ENCODE measurements at places on chromosomes 4 and X.
A peak's percentile ranks its signal among the peaks of the same experiment; 100 is the strongest.

DNA sequence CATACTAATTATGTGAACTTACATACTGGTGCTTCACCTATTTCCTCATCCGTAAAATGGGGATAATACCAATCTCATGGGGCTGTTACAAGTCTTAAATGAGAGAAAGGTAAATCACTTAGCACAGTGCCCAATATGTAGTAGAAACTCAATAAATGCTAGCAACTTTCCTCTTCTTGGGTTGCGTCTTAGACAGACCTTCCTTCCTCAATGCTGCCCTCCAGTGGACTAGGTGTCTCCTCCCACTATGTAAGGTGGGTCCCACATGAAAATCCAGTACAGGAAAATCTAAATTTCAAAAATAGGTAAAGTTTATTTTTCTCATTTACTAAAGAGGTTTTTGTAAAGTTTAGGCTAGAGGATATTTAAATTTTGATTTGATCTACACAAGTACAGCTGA, 20.6 kb downstream of the ZDHHC9 start:
- DNase-seq: no peak

DNA sequence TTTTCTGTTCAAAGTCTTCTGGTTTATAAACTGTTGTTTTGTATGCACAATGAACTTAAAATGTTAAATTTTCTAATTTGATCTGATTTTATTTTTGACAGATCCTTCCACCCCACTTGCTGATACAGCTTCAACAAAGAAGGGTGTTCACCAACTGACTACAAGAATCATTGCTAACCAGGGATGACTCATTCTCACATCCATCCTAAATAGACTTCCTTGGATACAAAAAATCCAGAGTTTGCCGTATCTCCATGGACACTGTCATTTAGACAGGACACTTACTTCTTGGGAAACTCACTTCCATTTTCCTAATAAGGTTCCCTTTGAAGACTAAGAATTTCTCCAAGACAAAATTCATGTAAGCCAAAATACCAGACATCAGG, 111.6 kb upstream of the NWD2 start:
- DNase-seq: no peak

DNA sequence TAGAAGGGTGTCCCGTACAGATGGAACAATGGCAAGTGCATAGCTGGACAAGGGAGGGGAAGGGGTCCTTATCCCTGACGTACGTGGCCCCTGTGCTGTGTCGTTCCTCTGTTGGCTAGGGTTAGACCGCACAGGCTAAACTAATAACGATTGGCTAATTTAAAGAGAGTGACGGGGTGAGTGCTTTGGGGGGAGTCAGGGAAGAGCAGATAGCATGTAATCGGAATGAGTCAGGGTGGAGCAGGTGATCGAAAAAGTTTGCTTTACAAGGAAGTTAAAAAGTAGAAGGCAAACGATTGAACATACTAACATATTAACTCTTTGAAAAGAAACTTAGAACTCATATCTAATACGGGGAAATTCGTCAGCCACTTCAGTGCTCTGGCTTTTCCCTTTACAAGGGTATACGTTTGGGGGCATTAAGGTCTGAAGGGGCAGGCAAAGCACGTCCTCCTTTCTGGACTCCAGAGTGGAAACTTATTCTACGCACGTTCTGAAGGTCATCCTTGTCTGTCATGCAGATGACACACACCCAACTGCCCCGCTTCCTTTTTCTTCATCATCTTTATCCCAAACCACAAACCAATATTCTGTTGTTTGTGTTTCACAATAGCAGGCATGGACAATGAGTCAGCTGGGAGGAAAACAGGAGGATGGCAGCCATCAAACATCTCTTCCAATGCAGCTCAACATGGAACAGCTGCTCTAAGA, 10.2 kb upstream of the CRLF2 start:
- DNase-seq: no peak

DNA sequence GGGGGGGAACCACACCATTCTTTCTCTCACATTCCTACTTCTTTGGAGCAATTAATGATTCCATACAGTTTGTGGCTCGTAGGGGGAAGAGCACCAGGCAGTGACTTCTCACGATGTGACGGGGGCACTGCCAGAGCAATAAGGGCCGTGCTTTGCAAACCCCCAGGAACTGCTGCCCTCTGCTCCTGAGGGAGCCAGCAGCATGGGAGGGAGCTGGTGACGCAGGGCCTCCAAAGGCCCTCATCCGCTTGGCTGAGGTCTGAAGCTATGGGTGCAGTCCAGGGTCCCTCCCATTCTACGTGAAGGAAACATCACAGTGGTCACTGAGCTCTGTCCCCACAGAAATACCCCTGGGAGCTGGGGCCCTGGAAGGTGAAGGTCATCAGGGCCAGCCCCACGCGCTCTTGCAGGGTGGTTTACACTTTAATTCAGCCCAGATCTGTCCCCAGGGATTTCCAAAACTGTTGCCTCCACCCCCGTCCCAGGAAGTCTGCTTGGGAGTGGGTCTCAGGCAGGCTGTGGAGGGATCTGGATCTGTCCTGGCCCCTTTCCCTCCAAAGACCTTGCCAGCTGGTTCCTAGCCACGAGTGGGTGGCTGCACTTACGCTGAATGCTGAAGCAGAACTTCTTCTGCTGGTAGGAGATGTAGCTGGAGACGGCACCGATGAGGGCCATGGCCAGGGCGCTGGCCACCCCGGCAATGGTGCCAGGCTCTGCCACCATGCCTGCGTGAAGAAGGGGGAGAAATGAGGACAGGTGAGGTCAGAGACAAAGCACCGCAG, 82.6 kb downstream of the MTMR1 start:
- DNase-seq: no peak

- no peak for DNase-seq
Measured at GRCh38 chr4:91222014-91222413, 1081.8 kb upstream of the GRID2 start.

DNA sequence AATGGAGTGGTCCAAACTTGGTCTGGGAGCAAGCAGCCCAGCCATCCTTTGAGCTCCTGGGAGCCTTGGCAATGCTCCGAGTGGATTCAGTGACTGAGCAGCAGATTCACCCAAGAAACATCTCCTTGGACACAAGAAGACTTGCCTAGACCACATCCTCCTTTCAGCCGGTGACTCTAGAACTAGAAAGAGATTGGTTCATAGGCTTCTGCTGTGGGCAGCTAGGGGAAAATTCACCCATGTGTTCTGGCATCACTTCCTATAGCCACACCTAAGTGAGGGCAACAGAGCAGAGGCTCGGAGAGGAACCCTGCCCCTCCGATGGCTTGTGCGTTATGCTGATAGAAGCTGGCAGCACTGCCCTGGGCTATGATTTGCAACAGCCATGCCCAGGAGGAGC, 16.0 kb downstream of the ZNF275 start:
- DNase-seq: no peak

DNA sequence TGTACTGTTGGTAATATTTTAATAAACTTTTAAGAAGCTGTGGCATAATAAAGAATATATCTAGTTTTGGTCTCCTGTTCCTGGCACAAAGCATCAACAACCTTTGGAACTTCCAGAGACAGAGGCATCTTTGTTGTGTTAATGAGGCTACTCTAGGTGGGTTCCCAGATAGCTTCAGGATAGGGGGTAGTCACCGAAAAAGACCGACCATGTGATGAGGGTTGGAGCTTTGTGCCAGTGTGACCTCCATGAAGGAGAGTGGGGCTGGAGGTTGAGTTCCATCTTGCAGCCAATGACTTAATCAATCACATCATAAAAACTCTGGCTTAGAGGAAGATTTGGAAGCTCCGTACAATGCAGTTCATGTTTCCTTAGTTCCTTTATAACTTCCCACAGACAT, 9.9 kb downstream of the PPAT start:
- DNase-seq: no peak

GRCh38 chrX:24298191-24298590, 15.7 kb downstream of the SUPT20HL2 start:
- DNase-seq: no peak

DNA sequence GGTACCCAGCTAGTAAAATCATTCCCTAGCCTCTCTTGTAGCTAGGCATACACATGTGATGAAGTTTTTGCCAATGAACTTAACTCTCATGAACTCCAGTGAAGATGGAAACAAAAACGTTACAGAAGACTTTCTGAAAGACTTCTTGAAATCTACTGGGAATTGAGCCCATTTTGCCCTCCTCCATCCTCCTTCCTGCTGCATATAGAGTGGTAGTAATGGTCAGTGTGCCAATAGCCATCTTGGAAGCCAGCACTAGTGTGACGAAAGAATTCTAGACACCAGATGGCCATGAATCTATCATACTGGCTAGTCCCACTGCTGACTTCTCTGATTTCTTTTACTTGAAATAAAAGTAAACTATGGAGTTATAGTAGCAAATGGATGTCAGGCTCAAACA, 30.9 kb upstream of the PPA2 start:
- no peak for DNase-seq

DNA sequence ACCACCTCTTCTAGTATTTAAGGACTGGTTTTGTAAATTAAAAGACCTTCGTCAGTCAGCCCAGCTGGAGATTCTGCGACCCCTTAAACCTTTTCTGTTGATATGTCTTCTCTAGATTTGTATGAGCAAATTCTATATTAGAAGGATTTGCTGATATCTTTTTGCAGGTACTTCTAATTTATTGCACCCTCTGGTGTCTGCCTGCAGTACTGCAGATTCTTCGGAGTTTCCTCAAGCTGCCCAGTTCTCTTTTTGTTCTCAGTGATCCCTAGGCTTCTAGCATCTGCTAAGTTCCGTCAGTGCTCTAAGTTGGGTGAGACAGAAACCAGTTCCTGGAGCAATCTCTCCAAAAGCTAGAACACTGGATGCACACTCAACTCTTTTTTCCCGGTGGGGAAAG, 545.2 kb downstream of the C4orf33 start:
- DNase-seq: no peak

- DNase-seq: no peak
Measured at GRCh38 chr4:37476691-37477090, 209.5 kb downstream of the RELL1 start.

DNA sequence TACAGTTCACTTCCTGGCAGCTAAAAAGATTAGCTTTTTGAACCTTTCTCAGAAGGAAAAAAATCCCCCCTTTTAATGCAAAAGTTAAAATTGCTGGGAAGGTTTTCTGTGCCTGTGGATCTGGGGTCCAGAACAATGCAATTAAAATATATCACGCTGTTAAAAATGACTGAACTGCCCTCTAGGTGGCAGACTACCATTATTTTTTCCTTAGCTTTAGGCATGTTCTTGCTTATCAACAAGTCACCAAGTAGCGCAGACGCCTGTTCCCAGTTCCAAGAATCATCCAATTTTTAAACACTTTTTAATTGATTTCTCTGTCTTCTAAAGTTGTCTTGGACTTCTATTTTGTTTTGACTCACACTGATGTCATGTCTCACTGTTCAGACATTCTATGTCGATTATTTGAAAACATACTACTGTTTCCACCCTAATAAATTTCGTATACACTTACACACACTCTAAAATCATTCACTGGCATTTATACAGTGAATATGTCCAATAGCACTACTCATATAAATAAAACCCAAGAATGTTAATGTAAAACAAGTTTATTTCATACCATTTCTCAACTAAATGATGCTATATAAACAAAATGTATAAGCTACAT, 661.6 kb downstream of the RAPGEF2 start:
- no peak for DNase-seq

DNA sequence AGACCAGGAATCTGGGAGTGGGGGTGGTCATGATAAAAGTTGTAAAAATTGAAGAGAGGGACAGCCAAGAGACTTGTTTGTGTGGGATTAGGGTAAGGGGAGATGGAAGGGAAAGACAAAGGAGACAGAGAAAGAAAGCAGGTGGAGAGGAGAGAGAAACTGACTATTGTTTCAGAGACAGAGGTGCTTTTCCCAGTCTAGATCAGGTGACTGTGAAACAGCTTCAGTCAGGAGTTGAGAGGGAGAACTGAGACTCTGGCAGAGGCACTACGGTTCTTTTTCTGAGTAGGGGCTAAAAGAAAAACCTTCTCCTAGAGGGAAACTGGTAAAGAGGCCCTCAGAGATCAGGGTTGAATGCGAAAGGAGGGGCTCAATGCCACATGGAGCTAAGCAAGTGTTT, 106.4 kb downstream of the KDR start:
- no peak for DNase-seq

- no peak for DNase-seq
Measured at GRCh38 chrX:20971250-20971649, 403.0 kb upstream of the CNKSR2 start.

DNA sequence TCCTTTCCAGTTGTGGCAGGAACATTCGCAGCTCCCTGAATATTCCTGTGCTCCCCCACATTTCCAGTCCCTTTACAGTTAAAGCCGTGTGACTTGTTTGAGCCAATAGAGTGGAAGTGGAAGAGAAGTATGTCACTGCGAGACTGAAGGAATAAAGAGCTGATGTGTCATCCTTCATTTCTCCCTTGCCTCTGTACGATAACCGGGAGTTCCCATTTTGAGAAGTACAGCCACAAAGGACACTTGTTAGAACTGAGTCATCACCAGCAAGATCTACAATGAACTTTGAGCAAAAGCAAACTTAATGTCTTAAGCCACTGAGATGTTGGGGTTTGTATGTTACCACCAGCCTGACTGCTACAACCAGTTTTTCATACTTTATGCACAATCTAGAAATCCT, 92.3 kb downstream of the SPRY1 start:
- no peak for DNase-seq

DNA sequence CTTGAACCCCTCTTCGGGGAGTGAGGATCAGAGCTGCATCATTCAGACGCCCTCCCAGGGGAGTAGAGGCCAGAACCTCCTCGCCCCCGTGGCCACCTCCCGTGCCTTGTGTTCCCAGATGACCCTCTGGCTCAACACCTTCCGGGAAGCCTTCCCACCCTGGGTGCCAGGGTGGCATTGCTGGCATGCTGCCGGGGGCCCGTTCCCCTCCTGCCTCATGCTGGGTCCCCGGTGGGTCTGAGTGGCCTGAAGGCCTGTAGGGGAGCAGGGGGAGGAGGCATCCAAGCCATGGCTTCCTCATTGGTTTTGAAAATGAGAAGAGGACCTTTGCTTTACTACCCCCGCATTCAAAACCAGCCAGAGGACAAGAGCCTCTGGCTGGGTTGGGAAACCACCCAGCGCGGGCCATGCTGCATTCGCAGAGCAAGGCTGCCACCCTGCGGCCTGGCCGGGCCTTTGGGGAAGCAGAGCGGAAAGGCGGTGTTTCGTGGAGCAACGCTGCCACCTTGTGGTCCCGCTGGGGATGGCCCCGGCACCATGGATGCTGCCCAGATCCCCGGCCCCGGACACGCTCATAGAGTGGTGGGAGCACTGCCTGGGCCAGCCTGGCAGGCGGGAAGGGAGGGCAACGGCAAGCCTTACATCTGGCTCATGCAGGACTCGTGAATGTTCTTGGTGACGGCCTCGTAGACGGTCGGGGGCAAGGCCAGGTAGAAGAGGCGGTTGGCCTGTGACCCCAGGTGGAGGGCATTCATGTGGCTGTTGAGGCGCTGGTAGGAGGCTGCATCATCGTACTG, 11.9 kb downstream of the G6PD start:
- peak; percentile 33 for DNase-seq

GRCh38 chr4:88054229-88054628, 46.8 kb downstream of the PKD2 start:
- DNase-seq: no peak

- no peak for DNase-seq
Measured at GRCh38 chr4:152676052-152676854, 3.5 kb downstream of the TMEM154 start.

DNA sequence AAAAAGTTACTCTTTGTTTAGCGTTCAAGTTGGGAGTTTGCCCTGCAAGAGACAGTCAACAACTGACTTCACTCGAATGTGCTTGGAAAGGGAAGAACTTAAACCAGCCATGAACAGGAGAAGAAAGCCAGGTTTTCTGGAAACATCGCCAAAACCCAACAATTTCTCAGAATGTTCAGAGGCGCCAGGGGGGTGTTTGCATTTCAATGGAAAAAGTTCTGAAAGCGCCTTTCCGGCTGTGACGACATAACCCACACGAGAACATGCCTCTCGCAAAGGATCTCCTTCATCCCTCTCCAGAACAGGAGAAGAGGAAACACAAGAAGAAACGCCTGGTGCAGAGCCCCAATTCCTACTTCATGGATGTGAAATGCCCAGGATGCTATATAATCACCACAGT, 78.1 kb upstream of the ADGRA3 start:
- no peak for DNase-seq
